ENCODE measurements at places on chromosomes 4 and X. TPM values are rescaled to one million over a fixed set of nuclear protein-coding genes. Genes with fewer than 3 reads are reported as not detected.

- no peak for DNase-seq
Measured at GRCh38 chr4:25377572-25378436, 741 bp downstream of the ANAPC4 start.

- peak; percentile 53 for DNase-seq
Measured at GRCh38 chr4:101169044-101170014, 178.0 kb downstream of the PPP3CA start.

DNA sequence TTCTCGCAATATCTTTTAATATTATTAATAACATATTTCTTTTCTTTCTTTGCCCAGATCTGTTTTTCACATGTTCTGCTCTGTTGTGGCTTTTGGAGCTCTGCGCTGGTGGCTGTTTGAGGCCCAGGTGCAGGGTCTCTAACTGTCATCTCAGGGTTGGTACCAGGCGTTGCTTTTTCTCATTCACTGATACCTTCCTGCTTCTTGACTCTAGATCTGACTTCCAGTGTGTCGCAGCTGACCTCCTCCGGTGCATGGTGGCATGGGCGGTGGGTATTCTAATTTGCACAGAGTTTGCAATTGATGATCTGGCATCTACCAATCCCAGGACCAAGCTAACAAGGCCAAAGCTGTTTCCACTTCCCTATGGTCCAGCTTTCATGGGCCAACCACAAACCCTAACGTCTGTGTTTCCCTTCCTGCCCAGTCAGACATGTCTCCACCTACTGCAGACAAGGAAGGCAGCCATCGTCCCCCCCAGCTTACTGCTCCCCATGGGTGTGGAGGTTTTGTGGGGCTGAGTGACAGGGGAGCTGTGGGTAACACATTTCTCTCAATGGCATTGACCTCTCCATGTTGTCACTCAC, 25.2 kb downstream of the LETM1 start:
- DNase-seq, result no peak

GRCh38 chr4:19924761-19925160, 326.9 kb upstream of the SLIT2 start:
- no peak for DNase-seq

GRCh38 chr4:1544861-1545281, 138.6 kb upstream of the NKX1-1 start:
- DNase-seq, result no peak

- no peak for DNase-seq
Measured at GRCh38 chrX:38594434-38594833, 33.1 kb downstream of the TSPAN7 start.

DNA sequence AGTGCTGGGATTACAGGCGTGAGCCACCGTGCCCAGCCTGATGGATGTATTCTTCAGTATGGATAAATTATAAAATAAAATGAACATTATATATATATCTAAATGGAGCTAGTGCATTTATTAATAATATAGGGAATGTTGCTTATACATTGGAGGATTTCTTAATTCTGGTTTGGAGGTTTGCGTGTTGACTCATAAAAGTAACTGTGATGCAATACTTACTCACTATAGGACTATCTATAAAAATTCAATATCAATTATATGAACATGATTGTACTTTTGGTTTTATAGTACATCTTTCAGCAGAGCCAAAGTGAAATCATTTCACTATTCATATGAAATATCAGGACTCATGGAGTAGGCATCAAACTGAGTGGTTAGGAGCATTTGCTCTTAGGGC, 3.2 kb upstream of the AREG start:
- DNase-seq, result no peak

DNA sequence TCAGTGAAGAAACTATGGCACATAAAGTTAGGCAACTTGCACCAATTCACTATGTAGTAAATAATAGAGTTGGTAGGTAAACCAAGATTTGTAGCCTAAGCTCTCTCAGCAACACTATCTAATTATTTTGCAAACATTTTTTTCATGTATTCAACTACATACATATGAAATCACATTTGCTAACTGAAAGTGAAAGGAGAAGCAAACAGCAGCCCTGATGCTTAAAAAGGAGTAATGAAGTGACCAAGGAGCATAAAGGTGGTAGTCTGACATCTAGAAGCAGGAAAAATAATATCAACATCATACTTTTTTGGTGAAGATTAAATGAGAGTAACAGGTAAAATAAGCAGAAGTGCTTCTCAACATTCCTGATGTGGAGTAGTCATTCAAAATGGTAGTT, 603.7 kb downstream of the GRXCR1 start:
- no peak for DNase-seq

DNA sequence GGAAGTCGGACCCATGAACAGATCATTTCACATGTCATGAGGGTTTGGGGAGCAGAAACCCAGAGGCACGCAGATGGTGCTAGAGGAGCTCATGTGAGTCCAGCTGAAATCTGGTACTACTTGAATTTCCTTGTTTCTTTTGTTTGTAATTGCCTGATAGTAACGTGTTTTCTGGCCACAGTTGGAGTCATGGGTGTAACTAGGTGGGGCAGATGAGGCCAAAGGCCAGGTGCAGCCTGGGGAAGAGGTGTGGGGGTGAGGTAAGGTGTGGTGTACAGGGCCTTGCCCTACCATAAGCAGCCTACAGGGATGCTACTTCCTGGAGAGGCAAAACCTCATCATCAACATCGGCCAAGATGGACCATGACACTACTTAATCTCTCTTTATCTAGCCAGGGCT, 271.4 kb downstream of the PTTG2 start:
- no peak for DNase-seq

DNA sequence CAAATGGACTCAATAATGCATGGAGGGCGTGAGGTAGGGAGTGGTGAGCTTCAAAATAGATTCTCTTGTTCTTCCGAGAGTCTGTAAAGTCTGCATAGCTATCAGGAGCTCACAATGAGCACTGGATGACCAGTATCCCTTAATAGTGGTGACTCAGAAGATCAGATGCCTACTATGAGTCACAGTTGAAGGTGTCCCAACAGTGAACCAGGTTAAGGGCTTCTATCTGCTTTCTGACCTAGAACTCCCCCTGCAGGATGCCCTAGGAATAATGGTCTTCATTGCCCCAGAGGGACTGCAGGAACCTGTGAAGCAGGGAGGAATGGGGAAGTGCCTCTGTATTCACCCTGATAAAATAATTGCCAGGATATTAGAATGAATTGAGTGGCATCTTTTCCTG, 22.1 kb downstream of the DGKK start:
- DNase-seq, result no peak

- no peak for DNase-seq
Measured at GRCh38 chr4:8695237-8696219, 103.0 kb downstream of the CPZ start.

GRCh38 chr4:110867981-110868720, 245.3 kb upstream of the PITX2 start:
- DNase-seq, result no peak

GRCh38 chr4:168163106-168163505, 70.8 kb downstream of the ANXA10 start:
- no peak for DNase-seq

GRCh38 chrX:149213264-149213663, 291.8 kb downstream of the IDS start:
- no peak for DNase-seq

DNA sequence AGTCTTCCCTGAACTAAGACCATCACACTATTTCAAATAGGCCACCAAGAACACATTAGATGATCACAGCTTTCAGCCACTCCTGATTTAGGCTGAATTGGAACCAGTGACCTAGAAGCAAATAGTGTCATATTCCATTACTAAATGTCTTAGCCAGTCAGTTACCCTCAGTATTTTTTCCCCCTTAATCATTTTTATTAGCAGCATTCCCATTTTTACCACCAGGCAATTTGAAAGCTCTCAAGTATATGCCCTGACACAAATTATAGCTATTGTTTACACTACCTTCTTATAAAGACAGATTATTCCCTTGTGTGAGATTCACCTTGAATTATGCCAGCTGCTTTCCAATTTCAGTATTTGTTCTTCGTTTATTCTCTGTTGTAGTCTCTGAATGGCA, 1146.9 kb downstream of the PDHA2 start:
- no peak for DNase-seq

GRCh38 chrX:69163936-69164741, 1.1 kb downstream of the PJA1 start:
- no peak for DNase-seq

DNA sequence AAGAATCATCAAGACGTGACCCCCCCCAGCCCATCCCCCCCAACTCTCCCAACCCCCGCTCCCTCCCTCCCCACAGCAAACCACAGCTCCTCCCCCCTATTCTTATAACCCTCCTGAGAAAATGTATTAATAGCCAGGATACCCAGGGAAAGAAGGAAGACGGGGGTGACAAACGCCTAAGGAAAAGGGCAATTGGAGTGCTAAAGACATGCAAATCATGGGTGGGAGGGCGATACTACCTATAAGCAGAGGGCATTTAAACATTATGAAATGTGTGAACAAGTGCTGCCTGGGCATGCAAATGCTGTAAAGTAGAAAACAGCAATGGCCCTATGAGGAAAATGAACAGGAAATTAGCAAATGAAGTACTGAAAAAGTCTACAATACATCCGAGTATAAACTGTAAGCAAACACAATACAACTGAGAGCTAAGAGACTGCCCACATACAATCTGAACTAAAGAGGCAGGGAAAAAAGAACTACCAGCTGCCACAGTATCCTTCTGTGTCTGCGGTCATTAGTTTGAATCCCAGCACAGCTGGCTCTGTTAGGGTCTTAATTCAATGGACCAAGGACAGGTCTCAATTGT, 2.4 kb downstream of the CXXC4 start:
- no peak for DNase-seq

- no peak for DNase-seq
Measured at GRCh38 chr4:148200960-148201359, 241.3 kb downstream of the NR3C2 start.

GPR34 gene
- total RNA-seq, result 9.0 TPM

CCDC149 gene
- 11.2 TPM for total RNA-seq

STARD8 gene
- 10.7 TPM for total RNA-seq

PLAC8 gene
- 9.9 TPM for total RNA-seq

CXorf65 gene
- total RNA-seq, result not detected

GLRB gene
- total RNA-seq, result 2.9 TPM

MAGEA8 gene
- total RNA-seq, result not detected

PTCHD1 gene
- under 0.01 TPM for total RNA-seq

Measured in liver (tissue), 10 donors.